ENCODE measurements at places on chromosomes 1 and 21.

DNA sequence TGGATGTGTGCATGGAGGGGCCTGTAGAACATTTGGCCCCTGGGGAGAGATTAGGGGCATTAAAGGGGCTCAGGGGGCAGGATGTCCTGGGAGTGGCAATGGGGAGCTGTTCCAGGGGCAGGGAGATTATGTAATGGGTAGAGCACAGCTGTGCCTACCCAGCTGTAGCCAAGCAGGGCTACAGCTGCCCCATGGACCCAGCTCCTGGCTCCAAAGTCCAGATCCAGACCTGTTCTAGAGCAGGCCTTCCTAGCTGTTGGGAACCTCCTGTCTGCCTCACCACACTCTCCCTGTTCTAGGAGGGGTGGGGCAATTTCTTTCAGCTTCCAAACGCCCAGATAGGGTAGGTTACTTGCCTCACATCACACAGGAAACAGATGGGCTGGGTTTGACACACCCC, 5.6 kb downstream of the RPS6KA1 start:
- DNase-seq = no peak

DNA sequence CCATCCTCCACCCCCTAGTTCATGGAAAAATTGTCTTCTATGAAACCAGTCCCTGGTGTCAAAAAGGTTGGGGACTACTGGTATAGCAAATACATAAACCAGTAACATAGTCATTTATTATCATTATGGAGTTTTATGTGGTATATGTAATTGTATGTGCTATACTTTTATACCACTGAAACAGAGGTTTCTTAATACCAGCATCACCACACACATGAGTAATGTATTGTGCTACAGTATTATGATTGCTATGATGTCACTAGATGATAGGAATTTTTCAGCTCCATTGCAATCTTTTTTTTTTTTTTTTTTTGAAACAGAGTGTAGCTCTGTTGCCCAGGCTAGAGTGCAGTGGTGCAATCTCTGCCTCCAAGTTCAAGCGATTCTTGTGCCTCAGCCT, 5.7 kb upstream of the PAXBP1 start:
- no peak for DNase-seq

GRCh38 chr1:110638058-110638457, 31.9 kb upstream of the KCNA2 start:
- no peak for DNase-seq

DNA sequence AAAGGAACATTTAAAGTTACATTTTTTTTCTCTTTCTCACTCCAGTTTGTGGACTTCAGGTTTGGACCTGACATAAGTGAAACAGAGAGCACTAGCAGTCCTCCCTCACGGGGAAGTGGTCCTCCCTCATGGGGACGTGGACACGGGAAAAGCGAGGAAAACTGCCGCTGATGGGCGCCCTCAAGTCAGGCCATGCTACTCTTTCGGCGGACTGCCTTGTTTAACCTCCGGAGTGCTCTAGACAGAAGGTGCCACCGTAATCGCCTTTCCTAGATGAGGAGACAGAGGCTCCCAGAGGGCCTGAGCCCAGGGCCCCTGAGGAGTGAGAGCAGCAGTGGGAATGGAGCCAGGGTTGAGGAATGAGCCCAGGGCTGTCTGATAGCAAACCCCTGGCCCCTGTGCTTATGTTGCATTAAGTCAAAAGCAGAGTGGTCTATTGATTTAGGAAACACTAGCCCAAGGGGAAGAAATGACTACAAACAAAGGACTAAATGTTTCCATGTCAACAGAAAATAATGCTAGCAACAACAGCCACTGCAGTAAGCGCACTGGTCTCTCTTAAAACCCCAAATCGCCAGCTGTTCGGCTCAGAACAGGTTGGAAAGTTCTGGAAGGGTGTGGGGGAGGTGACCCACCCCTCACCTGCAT, 84.1 kb downstream of the DMRTB1 start:
- DNase-seq = no peak

Data from NCI-H1092 (cell line).